Right forelimb (tissue), 1 donor: ENCODE measurements at places on chromosomes 7 and 10.
A peak's percentile ranks its signal among the peaks of the same experiment; 100 is the strongest.

GRCh38 chr10:19974138-19974537 lies 157.9 kb downstream of the PLXDC2 start:
- no peak for DNase-seq

DNA sequence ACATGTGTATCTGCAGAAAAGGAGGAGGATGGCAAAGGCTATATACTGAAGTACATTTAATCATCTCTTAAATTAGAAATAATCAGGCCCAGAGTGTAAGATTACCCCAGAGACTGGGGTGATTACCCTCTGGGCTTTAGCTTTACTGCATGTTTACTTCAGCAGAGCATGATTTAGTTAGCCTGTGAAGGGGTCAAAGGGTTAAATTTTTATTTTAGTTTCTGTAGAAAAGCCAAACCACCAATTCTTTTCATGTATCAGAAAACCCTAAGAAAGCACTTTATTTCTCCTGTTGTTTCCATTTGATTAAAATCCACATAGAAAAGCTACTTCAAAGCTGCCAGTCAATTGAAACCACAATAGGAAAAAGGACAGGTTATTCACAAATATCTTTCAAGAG lies 101.5 kb upstream of the LSM8 start:
- no peak for DNase-seq

DNA sequence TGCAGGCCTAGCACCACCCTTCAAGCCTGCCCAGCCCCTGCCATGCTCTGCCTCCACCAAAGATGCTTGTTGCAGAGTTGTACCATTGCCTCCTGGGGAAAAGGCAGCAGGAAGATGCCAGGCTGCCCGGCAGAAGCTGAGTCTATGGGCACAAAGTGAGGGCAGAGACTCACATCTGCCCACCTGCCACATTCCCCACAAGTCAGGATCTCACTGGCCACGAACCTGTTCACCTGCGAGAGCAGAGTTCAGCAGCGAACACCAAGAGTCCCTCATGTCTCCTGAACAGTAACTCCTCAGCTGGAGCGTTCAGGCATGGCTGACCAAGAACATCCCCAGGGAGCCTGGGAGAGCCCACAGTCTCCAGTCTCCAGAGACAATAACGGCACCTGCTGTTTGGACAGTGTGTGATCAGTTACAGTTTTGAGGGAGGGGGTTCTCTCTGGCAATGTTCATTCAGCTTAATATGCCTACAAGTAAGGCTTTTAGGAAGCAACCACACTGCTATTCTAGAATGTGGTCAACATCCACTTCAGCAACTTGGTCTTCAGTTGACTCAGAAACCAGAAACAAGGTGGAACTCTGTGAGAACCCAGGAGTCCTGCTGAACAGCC lies 78.5 kb downstream of the GRID1 start:
- DNase-seq = no peak

DNA sequence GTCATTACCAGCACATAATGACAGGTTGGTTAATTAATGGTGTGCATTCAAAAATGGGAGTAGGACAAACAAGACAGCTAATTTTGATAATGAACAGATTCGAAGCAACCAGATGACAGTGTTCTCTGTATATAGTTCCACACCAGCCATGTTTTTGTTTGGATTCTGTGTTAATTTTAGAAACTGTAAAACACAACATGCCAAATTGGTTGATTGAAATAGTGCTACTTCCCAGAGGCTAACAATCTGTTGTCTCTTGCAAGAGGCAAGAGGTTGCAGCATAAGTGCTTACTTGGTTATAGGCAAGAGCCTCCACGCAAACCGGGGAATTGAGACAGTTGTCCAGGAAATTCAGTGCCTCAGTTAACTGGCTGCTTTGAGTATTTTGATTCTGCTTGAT lies 170.2 kb upstream of the HABP2 start:
- DNase-seq = no peak

DNA sequence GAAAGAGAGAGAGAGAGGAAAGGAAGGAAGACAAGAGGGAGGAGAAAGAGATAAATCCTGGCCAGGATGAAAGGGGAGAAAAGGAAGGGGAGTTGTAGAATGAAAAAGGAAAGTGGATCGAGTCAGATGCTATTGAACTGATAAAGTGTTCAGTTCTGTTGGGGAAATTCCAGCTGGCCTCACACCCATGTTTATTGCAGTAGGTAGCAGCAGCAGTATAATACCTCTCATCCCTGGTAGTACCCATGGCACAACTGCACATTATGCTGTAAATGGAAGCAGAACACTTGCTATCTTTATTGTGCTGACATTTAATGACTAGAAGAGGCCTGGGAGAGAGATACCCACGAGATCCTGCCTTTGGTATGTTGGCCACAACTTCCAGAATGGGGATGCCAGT lies 178.1 kb downstream of the EVX1 start:
- DNase-seq = no peak

DNA sequence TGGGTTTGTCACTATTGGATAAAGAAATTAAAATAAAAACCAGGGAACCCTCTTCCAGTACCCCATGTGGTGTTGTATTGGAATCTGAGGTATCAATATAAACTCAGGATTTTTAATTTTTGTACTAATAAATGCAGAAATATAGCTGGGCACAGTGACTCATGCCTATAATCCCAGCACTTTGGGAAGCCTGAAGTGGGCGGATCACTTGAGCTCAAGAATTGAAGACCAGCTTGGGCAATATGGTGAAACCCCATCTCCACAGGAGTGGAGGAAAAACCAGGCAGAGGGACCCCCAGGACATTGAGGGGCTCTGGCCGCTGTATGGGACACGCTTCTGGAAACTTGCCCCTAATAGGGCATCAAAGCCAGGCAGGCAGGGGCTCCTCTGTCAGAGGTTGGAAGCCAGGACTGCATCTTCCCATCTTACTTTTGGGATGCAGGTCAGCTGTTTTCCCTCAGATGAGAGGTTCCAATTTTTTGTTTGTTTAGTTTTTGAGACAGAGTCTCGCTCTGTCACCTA lies 11.1 kb downstream of the ADIRF start:
- no peak for DNase-seq

GRCh38 chr7:112881-113280 lies 79.5 kb upstream of the FAM20C start:
- no peak for DNase-seq

DNA sequence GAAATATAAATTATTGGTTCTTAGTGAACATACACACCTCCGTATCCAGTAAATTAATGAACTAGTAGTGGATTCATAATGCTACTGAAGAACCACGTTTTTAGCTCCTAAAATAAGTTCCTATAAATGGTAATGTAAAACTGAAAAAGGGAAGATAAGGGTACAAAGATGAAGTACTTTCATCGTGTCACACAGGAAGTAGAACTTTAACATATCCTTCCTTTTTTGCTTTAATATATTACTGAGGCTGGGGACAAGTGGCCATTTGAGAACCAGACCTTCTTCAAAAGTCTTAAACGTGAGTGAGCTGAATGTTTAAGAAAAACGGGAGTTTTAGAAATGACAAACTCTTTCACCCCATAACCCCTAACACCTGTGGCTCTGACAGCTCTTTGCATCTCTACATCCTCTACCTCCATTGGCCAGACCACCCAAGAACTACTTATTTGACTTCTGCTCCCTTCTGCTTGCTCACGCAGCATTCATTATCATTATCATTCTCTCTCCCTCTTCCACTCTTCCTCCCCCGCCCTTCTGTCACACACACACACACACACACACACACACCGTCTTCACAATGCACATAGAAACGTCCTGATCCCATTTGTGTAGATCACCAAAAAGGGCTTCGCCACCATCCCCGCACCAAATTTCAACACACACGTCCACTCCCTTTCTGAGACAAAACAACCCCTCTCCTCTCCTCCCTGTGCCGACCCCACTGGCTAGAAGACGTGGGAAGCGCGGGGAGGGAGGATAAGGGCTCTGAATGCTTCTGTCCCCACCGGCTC lies 677 bp downstream of the SKAP2 start:
- peak; percentile 57 for DNase-seq

DNA sequence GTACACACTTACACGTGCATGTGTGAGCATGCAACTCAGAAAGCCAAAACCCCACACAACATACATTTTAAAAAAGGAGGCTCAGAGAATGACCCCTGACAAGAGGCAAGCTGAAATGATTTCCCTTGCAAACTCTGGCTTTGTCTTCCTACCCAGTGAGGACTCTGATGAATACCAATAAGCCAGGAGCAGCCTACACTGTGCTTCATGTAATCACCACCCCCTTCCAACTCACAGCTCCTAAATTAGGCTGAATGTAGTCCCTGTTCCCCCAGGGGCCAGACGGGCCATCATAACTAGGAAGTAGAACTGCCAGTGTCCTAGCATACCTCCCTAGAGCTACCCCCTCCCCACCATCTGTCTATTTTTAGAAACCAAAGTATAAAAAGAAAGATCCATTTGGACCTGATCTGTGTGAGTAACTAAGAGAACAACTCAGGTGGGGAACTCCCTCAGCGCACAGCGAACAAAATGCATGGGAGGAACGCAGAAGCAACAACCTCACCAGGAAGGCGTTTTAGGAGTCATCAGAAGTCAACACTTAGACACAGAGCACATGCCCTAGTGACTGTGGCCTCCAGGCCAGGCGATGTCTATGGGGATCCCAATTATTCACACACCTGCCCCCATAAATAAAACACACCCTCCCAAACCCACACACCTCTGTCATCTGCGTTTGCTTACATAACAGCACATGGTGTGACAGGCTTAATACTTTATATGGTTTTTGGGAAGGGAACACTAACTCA lies 1.9 kb downstream of the DGKI start:
- DNase-seq = no peak

DNA sequence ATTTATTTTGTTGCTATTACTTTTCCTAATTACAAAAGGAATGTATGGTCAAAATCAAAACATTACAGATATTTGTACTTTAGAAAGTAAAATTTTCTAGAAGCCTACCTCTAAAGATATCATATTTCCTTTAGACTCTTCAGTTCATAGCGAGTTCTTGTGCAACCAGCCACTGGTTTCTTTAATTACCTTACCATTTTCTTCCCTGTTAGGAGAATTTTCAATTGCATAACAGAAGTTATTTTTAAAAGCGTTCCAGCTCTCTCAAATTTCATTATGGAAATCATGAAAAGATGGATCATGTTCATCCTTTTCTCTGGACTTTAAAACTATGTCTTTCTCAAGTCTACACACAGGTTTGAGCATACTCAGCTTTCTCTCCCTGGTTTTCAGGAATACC lies 5.0 kb upstream of the TRUB1 start:
- DNase-seq = no peak

- no peak for DNase-seq
Observed at GRCh38 chr10:78178397-78178796, 144.7 kb downstream of the RPS24 start.

- no peak for DNase-seq
Observed at GRCh38 chr7:20602306-20602705, 13.2 kb upstream of the ABCB5 start.

DNA sequence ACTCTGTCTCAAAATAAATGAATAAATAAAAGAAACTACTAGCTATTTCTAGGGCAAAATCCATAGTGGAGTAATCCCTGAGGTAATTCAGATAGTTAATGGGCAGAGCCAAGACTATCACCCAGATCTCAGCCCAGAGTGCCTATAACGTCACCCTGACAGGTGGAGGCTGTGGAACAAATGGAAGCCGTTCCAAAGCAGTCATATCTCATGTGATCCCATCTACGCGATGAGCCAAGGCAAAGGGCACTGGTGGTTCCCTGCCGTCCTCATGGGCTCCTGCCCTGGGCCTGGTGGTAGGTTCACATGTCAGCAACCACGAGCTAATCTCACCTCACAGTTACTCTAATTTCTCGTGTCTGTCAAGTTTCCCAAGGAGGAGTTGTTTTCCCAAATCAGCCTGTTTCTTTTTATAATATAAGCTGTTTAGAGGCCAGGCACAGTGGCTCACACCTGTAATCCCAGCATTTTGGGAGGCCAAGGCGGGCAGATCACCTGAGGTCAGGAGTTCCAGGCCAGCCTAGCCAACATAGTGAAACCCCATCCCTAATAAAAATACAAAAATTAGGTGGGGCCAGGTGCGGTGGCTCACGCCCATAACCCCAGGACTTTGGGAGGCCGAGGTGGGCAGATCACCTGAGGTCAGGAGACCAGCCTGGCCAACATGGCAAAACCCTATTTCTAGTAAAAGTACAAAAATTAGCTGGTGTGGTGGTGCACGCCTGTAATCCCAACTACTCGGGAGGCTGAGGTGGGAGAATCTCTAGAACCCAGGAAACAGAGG lies 22.5 kb upstream of the ASCC1 start:
- DNase-seq = no peak

GRCh38 chr7:54841772-54842697 lies 83.0 kb upstream of the SEC61G start:
- DNase-seq = no peak

DNA sequence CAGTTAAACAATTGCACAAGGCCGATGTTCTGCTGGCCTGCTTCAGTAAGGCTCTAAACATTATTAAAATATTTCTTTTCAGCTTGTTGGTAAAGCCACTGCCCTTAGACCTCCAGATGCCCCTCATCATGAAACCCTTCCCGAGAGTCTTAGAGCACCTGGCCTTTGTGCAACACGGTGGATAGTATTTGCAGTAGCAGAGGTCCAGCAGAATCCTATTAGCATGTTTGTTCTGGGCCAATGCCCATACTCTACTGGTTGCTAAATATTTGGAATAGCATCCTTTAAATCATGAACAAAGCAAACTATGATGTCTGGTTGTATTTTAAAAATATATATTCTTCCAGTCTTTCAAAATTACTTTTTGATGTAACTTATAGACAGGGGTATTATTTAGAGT lies 584.6 kb downstream of the CNTNAP2 start:
- DNase-seq = no peak

DNA sequence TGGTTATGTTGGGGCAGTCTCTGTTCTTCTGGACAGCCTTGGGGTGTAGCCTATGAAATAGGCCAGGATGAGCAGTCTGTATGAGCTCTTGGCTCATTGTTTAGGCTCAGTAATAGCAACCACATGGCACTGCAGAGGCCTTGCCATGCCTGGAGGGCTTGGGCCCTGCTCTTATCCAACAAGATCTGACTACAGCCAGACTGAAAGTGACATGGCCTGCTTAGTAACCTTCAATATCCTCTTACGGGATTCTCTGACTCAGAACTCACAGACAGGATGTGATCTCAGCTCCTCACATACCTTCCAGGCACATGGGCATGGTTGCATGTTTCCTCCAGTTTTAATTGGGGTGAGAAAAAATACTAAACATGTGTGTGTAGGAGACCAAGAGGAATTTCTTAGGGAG lies 289.3 kb downstream of the PTEN start:
- no peak for DNase-seq

DNA sequence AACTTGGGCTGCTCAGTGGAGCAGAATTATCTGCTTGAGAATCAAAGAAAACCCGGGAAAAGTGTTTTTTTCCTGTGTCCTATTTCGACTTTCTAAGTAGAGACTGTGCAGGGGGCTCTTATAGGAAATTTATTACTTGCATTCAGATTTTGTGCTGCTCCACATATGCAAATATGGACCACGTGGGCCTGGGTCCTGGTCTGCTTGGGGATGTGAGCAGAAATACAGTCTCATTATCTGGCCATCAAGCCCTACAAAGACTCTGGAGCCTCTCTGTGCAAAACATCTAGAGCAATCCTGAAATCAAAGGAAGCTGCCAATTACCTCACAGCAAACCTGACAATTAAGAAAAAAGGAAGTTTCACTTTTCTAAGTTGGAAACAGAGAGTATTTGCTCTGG lies 216.9 kb downstream of the LRMDA start:
- DNase-seq = no peak

- no peak for DNase-seq
Observed at GRCh38 chr7:91248996-91249395, 15.2 kb upstream of the FZD1 start.

- DNase-seq = no peak
Observed at GRCh38 chr7:35905555-35905954, 104.7 kb downstream of the SEPTIN7 start.
